CD8-positive, alpha-beta memory T cell (primary cell): ENCODE measurements at places on chromosomes 2 and 18. TPM values are rescaled to one million over a fixed set of nuclear protein-coding genes. Genes with fewer than 3 reads are reported as not detected.

Gene DSG2
- total RNA-seq: 0.07 TPM

Gene FAM237A
- total RNA-seq: not detected

Gene TFPI
- total RNA-seq: not detected

Gene GAD1
- 1.0 TPM for total RNA-seq

Gene SNORC
- total RNA-seq: 2.5 TPM

Gene POU3F3
- total RNA-seq: not detected

Gene TUBA3E
- total RNA-seq: not detected

Gene IL36B
- total RNA-seq: not detected

Gene ALPG
- not detected for total RNA-seq

Gene STEAP3
- 0.22 TPM for total RNA-seq

DNA sequence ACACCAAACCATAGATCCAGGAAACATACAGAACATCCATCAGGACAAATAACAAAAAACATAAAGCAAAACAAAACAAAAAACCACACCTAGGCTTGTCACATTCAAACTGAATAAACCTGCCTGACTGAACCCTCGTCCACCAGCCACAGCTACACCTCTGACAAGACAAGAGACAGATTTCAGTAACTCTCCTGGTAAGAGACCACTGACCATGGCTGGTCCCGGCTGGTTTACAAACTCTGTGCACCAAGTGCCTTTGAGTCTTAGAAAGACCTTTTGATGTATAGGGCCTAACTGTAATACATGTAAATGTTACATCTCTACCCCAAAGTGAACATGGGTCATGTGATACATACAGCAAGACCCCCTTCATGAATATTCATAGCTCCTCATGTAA lies 4.8 kb upstream of the SLC66A2 start:
- DNase-seq: no peak

DNA sequence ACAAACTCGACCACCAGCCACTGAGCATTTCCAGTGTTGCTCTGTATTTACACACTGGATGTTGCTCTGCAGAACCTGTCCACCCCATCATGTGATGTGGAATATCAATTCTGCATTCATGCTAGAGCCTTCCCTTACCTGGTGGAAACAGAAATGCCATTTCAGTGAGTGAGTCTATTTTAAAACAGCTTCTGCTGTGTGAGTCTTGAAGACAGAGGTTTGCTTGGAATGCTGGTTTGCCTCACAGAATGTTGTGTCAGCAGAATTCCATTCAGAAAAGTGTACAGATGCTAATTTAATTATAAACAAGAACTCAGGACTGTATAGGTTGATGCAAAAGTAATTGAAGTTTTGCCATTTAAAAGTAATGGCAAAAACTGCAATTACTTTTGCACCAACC lies 118.3 kb downstream of the MAP3K20 start:
- DNase-seq: no peak

DNA sequence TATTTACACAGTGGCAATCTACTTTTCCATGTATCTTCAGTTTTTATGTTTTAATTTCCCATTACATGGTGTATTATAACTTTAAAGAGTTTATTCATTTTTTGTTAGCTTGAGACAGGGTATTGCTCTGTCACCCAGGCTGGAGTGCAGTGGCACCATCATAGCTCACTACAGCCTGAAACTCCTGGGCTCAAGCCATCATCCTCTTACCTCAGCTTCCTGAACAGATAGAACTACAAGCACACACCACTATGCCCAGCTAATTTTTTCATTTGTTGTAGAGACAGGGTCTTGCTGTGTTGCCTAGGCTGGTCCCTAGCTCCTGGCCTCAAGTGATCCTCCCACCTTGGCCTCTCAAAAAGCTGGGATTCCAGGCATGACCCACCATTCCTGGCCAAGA lies 66.8 kb downstream of the COA5 start:
- DNase-seq: no peak

DNA sequence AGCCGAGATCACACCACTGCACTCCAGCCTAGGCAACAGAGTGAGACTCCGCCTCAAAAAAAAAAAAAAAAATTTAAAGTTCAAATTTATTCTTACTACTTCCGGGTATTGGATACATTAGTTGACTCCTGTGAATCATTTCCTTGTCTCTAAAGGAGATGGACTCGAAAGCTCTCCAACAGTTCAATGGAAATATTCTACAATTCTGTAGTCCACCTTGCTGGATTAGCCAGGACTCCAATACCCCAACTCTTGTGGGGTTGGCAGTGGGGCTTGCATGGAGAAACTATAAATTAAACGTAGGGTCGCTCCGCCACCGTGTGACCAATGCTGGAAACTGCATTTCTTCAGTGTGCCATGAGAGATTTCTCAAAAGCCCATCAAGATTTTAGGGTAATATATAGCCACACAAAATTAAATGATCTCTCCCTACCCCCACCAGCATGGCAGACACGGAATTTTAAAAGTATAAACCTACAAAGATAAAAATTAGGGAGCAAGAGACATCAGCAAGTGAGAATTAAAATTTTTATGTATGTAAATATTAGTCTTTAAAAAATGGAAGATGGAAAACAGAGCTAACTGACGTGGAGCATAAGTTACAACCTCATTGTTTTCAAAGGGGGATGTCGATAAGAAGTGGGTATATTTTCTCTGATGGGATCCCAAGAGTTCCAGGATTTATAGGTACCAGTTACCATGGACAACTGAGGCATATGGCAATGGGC lies 27.8 kb upstream of the GAREM2 start:
- peak; percentile 27 for DNase-seq

DNA sequence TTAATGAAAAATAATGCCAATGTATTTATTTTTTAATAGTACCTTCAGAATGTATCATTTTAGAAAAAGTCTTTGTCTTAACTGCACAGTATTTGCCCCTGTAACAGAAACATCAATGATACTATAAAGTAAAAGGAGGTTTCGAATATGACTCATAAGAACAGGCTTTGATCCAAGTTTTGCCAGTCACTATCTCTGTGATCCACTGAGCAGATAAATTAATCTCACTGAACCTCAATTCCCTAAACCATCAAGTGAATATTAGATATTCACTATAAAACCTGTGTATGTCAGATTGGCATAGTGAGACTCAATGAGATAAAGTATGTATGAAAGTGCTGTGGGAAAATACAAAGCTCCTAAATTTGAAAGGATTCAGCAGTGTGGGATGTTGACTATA lies 292.1 kb downstream of the EXOC6B start:
- no peak for DNase-seq

DNA sequence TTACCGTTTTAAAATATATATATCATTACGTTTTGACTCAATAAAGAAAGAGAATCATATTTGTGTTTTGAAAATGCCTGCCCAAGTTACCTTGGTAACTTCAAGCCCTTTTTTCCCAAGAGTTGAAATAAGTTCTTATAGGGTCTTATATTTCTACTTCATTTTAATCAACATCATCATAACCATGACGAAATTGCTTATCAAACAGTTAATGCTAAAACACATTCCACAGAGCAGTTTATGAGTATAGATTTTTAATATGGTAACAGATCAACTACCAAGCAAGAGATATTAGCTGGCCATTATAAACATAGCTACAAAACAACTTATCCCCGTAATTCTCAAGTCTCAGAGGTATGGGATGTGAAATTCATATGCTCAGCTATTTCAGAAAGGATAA lies 197.9 kb upstream of the LRRTM4 start:
- no peak for DNase-seq

DNA sequence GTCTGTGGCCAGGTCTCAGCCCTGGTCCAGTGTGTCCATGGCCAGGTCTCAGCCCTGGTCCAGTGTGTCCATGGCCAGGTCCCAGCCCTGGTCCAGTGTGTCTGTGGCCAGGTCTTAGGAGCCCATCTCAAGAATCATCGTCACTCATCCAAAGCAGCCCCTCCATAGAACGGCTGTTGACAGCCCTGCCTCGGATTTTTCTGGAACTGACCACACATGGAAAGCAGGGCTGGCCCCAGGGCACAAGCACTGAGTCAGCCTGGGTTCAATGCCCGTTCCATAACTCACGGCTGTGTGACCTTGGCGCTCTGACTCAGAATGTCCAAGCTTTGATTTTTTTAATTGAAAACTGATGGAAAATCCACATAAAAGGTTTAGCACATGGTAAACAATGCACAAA lies 59.9 kb upstream of the SNTG2 start:
- no peak for DNase-seq

DNA sequence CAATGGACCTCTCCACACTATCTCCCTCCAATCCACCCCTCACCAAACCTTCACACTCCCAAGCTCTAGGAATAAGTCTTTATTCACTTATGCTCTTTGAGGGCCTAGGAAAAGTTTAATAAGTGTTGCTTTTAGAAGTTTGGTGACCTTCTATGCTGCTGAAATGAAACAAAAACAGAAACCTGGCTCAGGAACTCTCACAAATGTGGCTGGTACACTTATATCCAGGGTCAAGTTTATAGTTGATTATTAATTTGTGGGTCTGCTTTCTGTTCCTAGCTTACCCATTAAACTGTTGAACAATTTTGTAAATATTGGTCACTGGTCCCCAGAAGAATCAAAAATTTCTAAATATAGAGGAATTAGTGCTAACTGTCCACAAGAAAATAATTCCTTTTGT lies 14.2 kb upstream of the ANKRD44 start:
- DNase-seq: no peak

- DNase-seq: no peak
These were observed 1.3 kb upstream of the SP3 start for GRCh38 chr2:173966274-173967098.

- DNase-seq: no peak
These were observed 75.9 kb downstream of the PMS1 start for GRCh38 chr2:189860161-189860560.

GRCh38 chr2:47300081-47300480 lies 102.9 kb upstream of the MSH2 start:
- DNase-seq: no peak

DNA sequence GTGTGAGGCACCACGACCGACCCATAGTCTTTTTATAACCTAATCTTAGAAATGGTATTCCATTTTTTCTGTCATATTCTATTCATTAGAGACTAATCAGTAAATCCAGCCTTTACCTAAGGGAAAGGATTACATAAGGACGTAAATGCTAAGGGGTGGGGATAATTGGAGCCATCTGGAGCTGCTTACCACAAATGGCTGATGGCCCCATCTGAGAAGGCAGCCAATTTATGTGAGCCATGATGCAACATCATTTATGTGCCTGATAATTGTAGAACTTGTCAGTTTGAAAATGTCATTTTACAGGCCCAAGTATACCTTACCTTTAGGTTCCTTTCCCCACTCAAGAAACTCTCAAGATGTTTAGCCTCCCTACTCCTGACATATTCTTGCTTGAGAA lies 44.0 kb downstream of the ARHGEF33 start:
- no peak for DNase-seq
